Activated T-cell treated with anti-CD3 and anti-CD28 coated beads, Interleukin-2, amount 50 U/mL, for 72 hours (primary cell): ENCODE measurements at places on chromosomes 16 and 17. TPM values are rescaled to one million over a fixed set of nuclear protein-coding genes. Genes with fewer than 3 reads are reported as not detected.

GRAP gene
- 15.9 TPM for total RNA-seq

CDRT4 gene
- total RNA-seq: 16.2 TPM

PYDC1 gene
- not detected for total RNA-seq

- H3K27me3 ChIP-seq: no peaks in the 10 kb centered on the region
- no peaks in the 10 kb centered on the region for H3K4me1 ChIP-seq
- DNase-seq: no peak
- H3K36me3 ChIP-seq: no peaks in the 10 kb centered on the region
- H3K4me3 ChIP-seq: no peak overlapping the region
Observed at GRCh38 chr16:61296814-61297213, 739.4 kb downstream of the CDH8 start.

DNA sequence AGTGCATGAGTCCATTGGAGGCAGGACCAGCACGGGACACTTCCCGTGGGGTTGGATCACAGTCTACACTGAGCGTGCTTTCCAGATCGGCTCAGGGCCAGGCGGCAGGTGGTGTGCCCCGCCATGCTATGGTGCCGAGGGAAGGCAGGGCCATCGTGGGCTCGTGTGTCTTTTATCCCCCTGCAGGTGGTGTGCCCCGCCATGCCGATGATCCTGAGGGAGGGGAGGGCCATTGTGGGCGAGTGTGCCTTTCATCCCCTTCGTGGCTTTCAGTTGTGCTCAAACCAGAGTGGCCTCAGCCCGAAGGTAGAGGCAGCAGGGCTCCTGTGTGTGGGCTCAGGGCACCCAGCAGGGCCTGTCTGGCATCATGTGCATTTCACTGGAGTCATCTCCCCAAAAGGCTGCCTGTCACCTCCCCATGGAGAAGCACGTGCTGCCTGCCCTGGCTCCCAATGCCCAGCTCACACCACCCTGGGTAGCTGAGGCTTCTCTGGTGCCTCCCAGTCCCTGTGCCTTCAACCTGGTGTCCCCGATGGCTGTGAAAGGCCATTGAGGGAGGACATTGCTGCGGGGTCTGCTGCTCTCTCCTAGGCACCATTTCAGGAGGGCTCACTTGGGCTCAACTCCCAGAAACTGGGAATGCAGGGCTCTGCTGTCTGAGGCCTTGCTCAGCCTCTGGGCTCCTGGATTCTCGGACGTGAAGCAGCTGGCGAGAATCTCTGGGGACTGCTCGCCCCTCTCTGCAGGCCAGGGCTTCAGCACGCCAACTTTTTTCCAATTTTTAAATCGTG is 207.6 kb downstream of the NPIPB11 start:
- no peak overlapping the region for H3K27ac ChIP-seq
- H3K27me3 ChIP-seq: no peaks in the 10 kb centered on the region
- H3K36me3 ChIP-seq: no peaks in the 10 kb centered on the region
- no peak for DNase-seq

GRCh38 chr16:31271621-31272190 is 11.9 kb downstream of the ITGAM start:
- H3K27me3 ChIP-seq: no peaks in the 10 kb centered on the region
- no peak overlapping the region for H3K27ac ChIP-seq
- peaks cover 29% of the 10 kb centered on the region for H3K4me1 ChIP-seq
- DNase-seq: no peak
- H3K36me3 ChIP-seq: no peaks in the 10 kb centered on the region
- H3K4me3 ChIP-seq: no peak overlapping the region
